ENCODE measurements at places on chromosomes 7 and 10.

DNA sequence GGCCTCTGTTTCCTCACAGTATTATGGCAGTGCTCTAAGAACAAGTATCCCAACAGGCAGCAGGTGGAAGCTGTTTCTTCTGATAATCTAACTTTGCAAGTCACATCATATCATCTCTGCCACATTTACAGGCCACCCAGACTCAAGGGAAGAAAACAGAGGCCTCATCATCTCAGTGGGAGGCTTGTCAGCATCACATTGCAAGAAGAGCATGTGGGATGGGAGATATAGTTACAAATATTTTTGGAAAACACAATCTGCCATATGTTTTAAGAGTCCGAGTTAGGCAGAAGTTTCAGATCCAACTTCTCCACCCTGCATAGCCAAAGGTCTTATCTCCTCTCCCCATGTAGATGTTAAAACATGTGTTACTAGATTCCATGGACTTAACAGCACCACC lies 130.4 kb upstream of the PDE1C start:
- DNase-seq: no peak

DNA sequence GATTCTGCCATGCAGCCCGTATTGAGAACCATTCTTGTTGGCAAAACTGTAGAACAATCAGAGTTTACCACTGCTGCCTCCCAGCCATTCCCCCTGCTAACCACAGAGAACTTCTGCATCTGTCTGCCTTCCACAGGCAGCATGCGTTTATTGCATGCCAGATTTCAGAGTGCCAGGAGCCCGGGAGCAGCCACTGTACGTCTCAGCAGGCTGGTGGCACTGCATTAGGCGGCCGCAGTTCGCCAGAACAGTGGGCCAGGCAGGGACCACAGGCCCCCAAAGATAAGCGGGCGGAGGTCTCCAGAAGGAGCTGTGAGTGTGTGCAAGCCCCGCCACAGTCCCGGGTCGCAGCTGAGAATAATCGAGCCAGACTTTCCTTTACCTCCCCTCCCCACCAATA lies 31.8 kb downstream of the ZNF467 start:
- DNase-seq: no peak

GRCh38 chr7:49295146-49295545 lies 370.8 kb downstream of the CDC14C start:
- DNase-seq: no peak

DNA sequence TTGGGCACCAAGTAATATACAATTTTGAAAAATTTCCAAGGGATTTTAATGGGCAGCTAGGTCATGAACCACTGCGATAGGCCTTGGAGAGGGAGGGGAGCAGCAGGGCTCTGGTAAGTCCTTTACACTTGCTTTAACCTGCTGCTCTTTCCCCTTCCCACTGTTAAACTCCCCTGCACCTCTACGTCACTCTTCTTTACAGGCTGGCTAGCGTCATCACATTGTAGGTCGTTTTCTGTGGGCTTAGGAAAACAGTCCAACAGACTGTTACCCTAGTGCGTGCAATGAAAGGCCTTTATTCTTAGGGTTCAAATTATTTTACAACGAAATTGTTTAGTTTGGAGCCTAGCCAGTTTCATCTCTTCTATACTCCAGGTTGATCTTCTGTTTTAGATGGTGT lies 235.7 kb downstream of the AUTS2 start:
- no peak for DNase-seq

DNA sequence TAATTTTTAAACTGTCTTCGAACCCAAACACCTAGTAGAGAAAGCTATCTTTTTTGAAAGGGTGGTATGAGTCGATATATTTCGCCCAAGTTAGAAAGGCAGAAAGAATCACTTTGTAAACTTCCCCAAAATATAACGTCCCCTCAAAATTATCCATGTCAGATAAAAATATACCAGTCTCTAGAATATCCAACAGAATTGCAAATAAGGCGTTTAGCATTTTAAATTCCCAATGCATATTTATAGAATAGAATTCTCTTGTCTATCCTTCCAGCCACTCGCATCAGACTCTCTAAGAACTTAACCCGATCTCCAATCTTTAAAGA lies 2.1 kb downstream of the CTBP2 start:
- DNase-seq: no peak

DNA sequence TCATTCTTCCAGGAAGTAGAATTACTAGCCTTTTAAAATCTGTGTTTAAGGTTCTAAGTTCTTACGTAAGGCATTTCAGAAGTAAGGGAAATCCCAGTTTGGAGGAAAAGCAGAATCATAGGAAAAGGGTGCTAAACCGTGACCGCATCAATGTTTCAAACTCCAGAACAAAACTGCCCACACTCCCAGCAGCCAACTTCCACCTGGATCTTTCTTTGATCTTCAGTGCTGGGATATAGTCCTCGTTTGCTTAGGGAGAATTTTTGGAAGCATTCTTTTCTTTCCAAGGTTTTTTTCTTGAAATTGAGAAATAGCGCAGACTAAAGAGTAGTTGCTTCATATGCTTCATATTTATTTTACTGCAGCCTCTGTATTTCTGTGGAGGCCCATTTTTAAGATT lies 8.9 kb downstream of the PROSER2 start:
- no peak for DNase-seq

DNA sequence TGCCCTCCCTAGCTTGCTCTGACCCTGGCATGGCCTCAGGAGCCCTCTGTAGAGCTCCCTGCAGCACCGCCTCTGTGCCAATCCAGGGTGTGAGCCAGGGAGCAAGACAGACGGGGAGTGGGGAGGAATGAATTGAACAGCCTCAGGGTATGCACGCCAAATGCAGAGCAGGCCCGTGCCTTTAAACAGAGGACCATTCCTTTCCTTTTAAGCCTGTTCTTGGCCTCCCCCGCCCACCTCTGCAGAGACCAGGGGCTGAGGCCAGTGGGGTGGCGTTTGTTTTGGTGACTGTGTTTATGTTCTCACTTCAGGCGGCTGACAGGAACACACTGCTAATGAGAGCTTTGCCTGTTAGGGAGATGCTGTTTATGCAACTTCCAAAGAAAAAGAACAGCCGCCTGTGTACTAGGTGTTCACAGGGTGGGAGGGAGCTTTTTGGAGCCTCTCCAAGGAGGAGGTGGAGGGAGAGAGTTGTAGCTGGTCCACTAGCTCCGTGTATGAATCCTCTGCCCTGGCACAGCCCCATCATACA lies 528.1 kb upstream of the DPP6 start:
- DNase-seq: no peak

GRCh38 chr7:111685349-111685748 lies 123.1 kb upstream of the IMMP2L start:
- no peak for DNase-seq

GRCh38 chr10:108230478-108231170 lies 1066.1 kb upstream of the SORCS1 start:
- no peak for DNase-seq

- peak; percentile 94 for DNase-seq
Observed at GRCh38 chr7:100563809-100564400, 9.8 kb downstream of the SAP25 start.

- no peak for DNase-seq
Observed at GRCh38 chr7:66634816-66635215, 6.1 kb downstream of the KCTD7 start.

- peak; percentile 52 for DNase-seq
Observed at GRCh38 chr7:154693661-154694060, 309.3 kb downstream of the PAXIP1 start.

- DNase-seq: no peak
Observed at GRCh38 chr10:58952162-58952601, 224.3 kb upstream of the PHYHIPL start.

- no peak for DNase-seq
Observed at GRCh38 chr10:85642421-85643170, 724.0 kb downstream of the GRID1 start.

DNA sequence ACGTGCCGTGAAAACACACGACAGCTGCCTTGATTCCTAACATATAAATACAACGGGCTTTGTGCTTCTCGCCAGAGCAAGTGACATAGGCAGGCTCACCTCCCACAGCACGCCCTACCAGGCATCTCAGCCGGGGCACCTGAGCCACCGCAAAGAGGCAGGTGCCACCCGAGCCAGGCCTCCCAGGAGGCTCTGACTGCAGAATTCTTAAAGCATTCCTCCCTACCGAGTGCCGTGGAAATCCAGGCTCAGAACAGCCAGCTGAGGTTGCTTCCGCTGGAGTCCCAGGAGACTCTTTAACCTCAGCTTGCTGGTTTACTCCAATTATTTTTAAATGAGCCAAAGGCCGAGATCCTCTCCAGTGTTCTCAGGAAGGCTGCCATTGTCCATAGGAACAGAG lies 206.5 kb downstream of the USP6NL start:
- no peak for DNase-seq

- DNase-seq: no peak
Observed at GRCh38 chr7:65846008-65846570, 26.8 kb upstream of the VKORC1L1 start.

- no peak for DNase-seq
Observed at GRCh38 chr10:3040069-3040468, 27.3 kb upstream of the PFKP start.

- DNase-seq: no peak
Observed at GRCh38 chr10:46522295-46523118, 34.0 kb downstream of the GPRIN2 start.

- DNase-seq: no peak
Observed at GRCh38 chr7:140261522-140261921, 84.7 kb upstream of the KDM7A start.

GRCh38 chr10:70832852-70833528 lies 17.2 kb downstream of the SGPL1 start:
- DNase-seq: no peak

DNA sequence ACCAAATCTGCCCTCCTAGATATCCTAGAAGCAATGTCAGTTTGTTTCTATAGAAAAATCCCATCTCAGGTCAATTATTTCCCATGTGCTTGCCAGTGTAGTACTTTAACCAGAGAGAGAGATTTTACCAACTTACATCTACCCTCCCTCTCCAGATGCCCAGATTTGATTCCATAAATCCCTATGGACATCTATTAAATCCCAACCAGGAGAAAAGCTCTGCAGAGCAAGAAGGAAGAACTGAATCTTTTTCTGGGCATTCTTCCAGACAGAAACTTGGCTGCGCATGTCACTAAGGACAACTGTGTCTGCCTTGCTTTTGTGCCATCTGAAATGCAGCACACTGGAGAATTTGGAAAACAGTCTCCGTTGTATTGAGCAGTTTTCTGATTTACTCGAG lies 597.6 kb downstream of the SORCS1 start:
- DNase-seq: no peak

DNA sequence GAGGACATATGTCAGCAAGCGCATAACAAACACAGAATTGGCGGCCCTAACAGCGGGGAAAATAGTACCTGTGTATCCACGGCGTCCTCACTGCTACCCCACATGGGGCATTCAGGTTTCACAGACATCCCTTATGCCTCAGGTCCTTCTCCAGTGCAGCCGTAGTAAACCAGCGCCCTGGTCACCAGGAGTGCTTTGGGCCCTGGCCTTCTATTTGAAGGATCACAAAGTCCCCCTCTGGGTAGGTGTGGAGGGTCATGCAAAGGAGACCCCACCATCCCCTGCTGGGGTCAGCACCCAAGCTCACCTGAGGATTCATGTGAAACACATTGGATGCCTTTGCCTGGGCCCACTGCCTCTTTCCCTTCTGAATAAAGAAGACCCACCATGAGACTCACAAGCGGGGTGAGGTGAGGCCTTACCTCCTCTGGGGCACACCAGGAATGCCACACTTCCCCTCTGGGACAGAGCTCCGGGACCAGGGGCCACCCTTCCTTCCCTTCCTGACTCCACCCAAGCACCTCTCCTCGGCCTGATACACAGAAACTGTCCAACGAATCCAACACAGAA lies 18.8 kb downstream of the CLRN3 start:
- DNase-seq: no peak

DNA sequence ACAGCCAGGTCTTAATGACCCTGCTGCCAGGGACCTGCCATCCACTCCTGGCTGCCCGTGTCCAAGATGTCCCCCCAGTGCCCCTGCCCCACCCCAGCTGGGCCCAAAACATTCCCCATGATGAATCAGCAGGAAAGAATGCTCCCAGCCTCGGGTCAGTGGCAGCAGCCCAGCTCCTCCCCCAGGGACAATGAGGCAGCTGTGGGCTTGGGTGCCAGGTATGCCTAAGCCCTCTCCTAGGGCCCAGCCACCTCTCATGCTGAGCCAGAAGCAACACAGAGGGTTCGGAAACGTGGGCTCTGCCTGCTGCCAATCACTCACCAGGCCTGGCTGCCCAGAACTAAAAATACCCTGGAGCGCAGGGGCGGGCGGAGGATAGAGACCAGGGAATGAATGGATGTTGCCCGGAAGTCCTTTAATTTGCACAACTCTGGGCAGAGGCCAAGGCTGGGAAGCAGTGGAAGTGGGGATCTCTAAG lies 1.5 kb upstream of the LOXL4 start:
- DNase-seq: no peak

GRCh38 chr10:5779730-5780129 lies 33.5 kb downstream of the GDI2 start:
- DNase-seq: no peak

DNA sequence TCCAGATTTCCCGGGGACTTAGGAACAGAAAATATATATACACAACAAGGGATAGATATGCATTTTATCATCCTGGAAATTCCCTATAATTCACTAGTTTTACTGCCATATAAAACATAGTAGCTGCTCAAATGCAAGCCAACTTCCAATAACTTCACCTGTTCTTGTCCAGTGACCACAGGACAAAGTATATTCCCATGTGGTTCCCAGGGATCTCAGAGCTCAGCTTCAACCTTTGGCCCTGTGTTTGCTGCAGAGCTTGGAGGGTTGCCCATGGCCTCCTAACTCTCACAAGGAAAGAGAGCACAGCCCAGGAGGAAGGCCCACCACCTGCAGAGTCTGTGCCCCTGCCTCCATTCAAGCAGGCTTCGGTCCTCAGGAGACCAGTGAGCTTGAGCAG lies 4.5 kb upstream of the DRGX start:
- no peak for DNase-seq

DNA sequence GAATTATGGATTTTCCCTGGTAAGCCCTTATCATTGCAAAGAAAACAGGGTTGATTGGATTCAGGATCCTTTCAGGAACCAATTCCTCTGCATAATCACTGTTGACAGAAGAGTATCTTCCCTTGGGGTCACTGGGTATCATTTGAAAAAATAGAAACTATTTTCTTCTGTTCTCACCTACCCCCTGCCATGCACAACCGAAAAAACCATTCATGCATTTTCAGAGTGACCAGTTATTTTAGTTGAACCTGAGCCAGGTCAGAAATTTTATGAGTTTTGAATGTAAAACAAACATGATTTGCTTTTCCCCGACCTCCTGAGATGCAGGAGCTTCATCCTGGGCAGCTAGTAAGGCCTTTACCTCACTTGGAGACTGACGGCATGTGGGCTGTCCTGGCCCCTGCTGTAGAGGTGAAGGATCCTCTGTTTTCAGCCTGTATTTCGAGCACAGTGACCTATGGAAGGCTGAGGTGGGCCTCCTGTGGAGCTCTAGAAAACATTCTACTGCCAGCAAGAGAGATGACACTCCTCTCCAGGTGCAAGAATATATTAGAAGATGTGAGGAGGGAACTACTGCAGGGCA lies 30.1 kb downstream of the TMEM178B start:
- DNase-seq: no peak

GRCh38 chr7:91280604-91281003 lies 16.4 kb downstream of the FZD1 start:
- no peak for DNase-seq

- no peak for DNase-seq
Observed at GRCh38 chr7:151795168-151795811, 81.6 kb downstream of the PRKAG2 start.

GRCh38 chr10:65950075-65950474 lies 975.8 kb upstream of the LRRTM3 start:
- no peak for DNase-seq

- no peak for DNase-seq
Observed at GRCh38 chr10:125602825-125603224, 80.1 kb downstream of the TEX36 start.

GRCh38 chr7:4274286-4274685 lies 407.8 kb upstream of the FOXK1 start:
- no peak for DNase-seq

GRCh38 chr10:26987851-26988250 lies 112.4 kb downstream of the ANKRD26 start:
- no peak for DNase-seq
